ENCODE measurements at places on chromosomes 5 and 9. TPM values are rescaled to one million over a fixed set of nuclear protein-coding genes. Genes with fewer than 3 reads are reported as not detected.

DNA sequence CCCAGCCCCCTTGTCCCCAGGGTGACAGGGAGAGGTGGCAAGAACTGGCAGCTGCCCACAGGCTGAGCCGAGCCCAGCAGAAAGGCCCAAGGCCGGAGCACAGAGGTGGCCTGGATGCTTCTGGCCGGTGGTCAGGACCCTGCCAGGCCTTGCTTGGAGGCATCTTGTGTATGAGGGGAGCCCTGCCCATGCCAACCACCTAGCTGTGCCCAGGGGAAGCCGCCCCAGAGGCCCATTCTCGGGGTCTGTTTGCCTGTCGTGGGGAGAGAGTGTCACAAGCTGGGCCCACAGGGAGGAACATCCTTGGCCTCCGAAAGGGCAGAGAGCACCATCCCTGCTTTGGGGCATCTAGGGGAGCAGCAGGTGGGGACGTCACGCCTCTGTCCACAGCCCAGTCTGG lies 10.0 kb downstream of the NKD2 start:
- DNase-seq, result no peak

- DNase-seq, result no peak
Measured at GRCh38 chr9:18014556-18014955, 435.7 kb downstream of the SH3GL2 start.

GRCh38 chr9:70052768-70053167 lies 9.1 kb downstream of the MAMDC2 start:
- DNase-seq, result no peak

- no peak for DNase-seq
Measured at GRCh38 chr9:126488310-126488709, 125.4 kb upstream of the LMX1B start.

ACSL6 gene
- polyA plus RNA-seq, result 0.98 TPM

SLC46A2 gene
- 1.0 TPM for polyA plus RNA-seq

SLC1A1 gene
- 4.2 TPM for polyA plus RNA-seq

Measured in left lung (tissue), 14 donors.